Stimulated activated CD8-positive, alpha-beta memory T cell treated with anti-CD3 and anti-CD28 coated beads, Interleukin-2, amount 100 ng/mL, for 1 hour (primary cell): ENCODE measurements at places on chromosomes 6 and 20.

GRCh38 chr20:57860576-57860975 lies 150.8 kb upstream of the PMEPA1 start:
- no peak for DNase-seq

DNA sequence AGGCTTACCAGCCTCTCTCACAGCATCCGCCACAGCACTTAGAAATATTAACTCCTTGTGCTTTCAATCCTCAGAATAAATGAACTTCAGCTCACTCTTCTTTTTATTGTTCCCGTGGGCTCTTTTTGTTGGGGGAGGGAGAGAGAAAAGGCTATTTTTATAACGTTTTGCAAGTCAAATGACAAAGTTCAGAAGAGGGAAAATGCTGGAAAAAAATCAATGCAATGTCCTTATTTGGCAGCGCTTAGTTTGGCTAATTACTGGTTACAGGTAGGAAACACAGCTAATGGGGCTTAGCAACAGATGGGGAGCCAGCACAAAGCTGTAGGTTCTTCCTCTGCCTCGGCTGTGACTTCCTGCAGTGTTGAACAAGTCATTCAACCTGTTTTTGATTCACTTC lies 1067.0 kb upstream of the MAP3K7 start:
- no peak for DNase-seq

- no peak for DNase-seq
Observed at GRCh38 chr6:142321451-142321850, 19.6 kb downstream of the ADGRG6 start.

DNA sequence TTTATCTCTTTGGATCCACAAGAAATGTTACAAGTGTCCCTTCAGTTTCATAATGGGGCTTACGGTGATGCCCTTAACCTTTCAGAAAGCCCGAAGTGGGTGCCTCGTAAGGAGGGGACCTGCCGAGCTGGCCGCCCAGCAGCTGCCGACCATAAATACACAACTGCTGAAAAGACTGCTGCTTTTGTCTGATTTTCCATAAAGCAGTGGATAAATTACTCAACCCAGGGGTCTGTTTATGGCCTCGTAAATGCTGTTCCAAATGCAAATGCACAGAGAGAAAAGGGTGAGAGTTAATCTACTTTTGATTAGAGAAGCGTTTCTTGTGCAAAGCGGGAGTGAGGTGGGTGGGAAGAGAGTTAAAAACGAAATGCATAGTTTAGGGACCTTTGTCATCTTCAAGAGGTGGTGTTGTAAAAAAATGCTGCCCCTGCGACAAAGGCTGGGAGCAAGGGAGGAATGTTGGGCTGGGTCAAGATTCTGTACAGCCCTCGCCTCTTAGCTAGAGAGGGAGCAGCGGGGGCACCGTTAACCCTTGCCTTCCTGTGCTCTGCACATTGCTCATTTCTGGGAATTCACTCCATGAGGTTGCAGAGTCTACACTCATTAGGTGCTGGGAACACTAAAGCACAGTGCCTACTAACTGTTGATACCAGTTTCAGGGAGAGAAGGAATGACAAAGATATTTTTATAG lies 112.0 kb upstream of the MTHFD1L start:
- DNase-seq: no peak

DNA sequence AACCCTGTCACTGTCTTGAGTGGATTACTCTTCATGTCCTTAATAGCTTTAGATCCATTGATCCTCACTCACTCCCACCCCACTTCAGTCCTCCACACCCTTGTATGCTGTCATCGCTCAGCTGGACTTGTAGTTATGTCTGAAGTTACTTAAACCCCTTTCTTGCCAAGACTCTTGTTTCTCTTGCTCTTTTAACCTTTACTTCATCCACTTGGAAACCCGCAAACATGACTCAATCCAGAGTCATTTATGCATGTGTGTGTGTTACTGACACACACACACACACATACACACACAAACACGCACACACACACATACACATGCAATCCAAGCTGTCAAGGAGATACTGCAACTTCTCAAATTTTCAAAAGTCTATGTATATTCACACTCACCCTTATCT lies 341.8 kb downstream of the SYNE1 start:
- DNase-seq: no peak

DNA sequence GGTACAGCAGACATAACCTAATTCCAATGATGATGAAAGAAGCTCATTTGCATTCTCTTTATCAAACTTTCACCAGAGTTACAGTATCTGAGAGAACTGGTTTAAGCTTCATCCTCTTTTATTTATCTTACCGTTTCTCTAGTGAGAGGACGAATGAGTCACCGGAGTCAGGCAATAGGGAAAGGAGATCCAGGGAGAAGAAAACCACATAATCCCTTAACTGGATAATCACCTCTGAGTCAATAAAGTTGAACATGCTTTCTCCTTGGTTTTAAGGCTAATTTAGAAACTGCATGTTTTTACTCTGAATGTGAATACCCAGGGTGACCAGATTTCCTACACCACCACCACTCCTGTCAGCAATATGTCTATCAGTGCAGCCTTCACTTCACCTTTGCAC lies 313.7 kb upstream of the TBX18 start:
- no peak for DNase-seq

- DNase-seq: no peak
Observed at GRCh38 chr20:20525756-20526155, 157.9 kb downstream of the INSM1 start.

GRCh38 chr20:59804347-59804746 lies 129.1 kb downstream of the SYCP2 start:
- DNase-seq: no peak

- DNase-seq: peak; percentile 26
Observed at GRCh38 chr6:150418827-150419594, 50.2 kb downstream of the IYD start.

- DNase-seq: no peak
Observed at GRCh38 chr6:120484146-120484545, 850.1 kb downstream of the TBC1D32 start.

- DNase-seq: no peak
Observed at GRCh38 chr6:30707281-30707850, 9.7 kb downstream of the MDC1 start.

GRCh38 chr20:33348136-33348937 lies 53.0 kb downstream of the CDK5RAP1 start:
- no peak for DNase-seq

- no peak for DNase-seq
Observed at GRCh38 chr6:84775751-84776150, 11.4 kb upstream of the TBX18 start.

DNA sequence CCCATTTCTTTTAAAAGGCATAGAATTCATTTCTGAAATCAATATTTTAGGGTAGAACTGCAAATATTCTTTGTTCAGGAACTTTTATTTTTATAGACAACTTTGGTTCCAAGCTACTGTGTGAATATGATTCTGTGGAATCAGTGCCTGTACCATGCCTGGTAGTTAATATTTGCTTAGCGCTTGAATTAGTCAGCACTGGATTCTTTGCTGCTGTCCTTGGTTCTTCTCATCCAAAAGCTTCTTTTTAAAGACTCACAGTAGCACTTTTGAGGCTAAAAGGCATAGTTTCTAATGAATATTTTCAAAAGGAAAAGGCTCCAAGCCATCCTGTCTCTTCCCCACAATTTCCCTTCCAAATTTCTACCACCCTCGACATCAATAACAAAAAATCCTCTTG lies 109.5 kb downstream of the SLC35F1 start:
- DNase-seq: no peak

- no peak for DNase-seq
Observed at GRCh38 chr6:57302477-57302876, 15.0 kb upstream of the PRIM2 start.

DNA sequence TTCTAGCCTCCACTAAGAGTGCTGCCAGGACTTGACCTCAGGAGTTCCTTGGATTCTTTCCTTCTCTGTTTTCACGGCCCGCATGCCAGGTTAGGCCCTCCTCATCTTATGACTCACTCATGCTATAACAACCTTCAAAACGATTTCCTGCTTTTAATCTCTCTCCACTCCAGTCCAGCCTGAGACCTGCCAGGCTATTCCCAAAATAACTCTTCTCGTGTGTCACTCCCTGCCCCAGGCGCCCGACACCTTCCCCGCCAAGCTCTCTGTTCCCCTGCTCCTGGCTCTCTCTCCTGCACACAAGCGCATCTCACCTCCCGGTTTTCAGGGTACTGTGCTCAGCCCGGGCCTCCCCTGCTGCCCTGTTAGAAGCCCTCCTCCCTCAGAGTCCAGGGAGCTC lies 64.1 kb upstream of the RPS6KA2 start:
- DNase-seq: no peak

DNA sequence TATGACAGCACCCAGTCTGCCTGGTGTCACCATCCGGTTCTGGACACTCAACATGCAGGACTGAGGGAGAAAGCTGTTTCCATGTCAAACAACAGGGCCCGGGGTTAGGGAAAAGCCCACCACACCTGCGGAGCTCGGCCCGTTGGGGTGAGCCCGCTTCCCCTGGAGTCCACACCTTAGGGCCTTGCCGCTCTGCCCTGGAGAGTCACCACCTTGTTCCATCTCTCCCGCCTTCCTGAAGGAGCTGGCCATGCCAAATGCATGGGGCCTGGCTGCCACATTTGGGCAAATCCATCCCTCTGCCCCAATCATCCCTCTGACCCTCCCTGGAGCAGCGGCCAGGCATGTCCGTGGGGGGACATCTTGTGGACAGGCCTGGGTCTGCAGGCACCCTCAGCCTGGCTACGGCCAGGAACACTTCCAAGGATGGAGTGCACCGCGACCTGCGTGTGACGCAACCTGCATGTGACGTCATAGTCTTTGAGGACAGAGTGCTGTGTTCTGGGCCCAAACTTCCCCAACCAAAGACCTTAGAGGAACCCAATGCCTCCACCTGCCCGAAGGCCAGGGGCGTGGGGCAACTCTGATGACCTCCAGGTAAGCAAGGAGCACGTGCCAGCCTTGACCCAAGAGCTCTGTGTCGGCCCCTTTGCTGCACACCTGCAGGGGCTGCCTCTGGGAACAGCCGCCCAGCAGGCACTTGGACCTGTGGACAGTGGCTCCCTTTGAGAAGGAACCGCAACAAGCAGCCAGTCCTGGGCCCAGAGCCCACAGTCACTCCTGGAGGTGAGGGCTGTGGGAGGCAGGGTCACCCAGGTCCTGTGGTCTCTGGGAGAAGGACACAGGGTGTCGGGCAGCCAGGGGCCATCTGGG lies 1.7 kb downstream of the CABLES2 start:
- no peak for DNase-seq

GRCh38 chr6:107493158-107494057 lies 3.5 kb downstream of the SOBP start:
- no peak for DNase-seq

- no peak for DNase-seq
Observed at GRCh38 chr6:56091159-56091869, 156.1 kb downstream of the COL21A1 start.

GRCh38 chr20:33093582-33093981 lies 14.1 kb downstream of the BPIFB4 start:
- DNase-seq: no peak

GRCh38 chr20:56391037-56391436 lies 978 bp downstream of the AURKA start:
- DNase-seq: no peak

DNA sequence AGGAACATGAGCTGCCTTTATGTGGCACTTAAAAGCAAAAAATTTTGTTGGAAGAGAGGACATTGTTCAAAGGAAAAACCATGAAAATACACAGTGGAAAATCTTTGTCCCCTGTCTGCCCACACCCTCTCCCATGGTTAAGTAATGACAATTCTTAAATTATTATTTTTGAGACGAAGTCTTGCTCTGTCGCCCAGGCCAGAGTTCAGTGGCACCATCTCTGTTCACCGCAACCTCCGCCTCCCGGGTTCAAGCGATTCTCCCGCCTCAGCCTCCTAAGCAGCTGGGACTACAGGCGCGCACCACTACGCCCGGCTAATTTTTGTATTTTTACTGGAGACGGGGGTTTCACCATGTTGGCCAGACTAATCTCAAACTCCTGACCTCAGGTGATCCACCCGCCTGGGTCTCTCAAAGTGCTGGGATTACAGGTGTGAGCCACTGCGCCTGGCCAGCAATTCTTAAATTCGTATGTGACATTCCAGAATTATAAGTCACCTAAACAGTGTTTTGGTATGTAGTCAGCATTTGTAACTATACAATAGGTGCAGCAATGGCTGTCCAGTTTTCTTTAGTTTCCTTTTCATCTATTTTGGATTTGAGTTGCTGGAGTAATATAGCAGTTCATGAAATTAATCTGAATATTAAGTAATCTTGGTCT lies 636 bp upstream of the SSR1 start:
- no peak for DNase-seq

DNA sequence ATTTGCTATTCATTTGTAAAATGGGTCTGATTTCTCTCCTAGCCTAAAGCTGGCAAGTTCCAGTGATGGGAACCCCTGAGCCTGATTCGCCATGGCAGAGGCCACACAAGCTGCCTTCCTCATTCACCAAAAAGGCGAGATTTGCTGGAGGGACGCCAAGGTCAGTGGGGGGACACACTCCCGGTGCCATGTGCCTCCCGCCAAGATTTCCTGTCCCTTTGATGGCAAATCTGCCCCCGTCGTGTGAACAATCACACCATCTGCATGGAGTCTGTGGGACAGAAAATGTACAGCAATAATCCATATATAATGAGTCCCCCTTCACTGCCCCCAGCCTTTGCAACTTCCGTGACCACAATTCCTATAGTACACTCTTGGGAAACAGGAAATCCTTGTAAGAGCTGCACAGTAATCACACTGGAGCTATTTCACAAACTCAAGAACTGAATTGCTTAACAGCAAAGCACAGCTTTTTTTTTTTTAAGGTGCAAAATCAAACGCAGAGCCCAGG lies 15.7 kb upstream of the IGF2R start:
- no peak for DNase-seq

DNA sequence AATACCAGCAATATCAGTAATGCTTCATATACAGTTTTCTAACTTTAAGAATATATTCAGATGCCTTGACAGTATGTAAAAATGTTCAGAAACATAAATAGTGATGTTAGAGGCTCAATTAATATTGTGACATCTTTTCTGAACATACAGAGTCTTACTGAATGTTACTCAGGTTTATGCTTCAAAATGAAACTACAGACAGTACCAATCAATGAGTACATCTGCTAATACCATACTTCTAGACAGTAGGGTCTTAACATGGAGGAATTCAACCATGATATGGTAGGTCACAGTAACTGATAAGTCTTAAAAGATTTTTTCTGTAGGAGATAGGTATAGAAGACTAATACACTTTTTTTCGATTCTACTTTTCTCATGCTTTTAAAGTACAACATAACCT lies 8.3 kb downstream of the GCLC start:
- no peak for DNase-seq

DNA sequence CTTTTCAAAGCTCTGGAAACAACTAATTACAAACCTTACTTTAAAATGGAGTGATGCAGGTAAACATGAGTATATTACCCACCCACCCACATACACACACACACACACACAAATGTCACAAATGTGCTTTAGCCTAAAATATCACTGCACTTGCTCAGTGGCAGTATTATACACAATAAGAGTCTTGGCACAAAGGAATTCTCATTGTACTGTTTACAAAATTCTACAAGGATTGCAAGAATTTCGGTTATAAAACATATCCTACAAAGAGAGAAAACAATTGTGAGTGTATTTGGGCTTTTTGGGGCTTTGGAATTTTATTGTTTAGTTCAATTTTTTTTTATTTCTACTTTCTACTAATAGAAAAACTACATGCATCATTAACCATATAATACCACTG lies 113.2 kb upstream of the BEND6 start:
- no peak for DNase-seq
